ENCODE measurements at places on chromosomes 6 and 20.
A peak's percentile ranks its signal among the peaks of the same experiment; 100 is the strongest.

DNA sequence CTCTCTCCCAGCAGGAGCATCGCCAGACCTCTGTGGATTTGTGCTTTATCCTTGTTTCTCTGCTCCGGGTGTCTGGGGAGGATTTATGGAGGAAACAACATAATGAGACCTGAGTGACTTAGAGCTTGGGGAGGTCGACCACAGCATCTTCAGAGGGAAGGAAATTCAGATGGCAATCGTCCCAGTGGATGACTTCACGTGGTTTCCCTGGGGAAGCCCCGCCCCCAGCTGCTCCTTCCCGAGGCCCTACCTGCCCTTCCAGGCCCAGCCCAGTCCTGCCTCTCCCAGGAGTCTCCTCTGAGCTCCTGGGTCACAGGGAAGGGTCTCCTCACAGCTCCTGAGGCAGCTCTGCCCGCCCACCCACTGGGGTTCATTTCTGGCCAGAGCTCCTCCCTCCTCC lies 430.3 kb upstream of the SULF2 start:
- DNase-seq = no peak

GRCh38 chr20:40173872-40174271 lies 515.2 kb downstream of the MAFB start:
- no peak for DNase-seq

GRCh38 chr20:53929974-53930650 lies 140.3 kb downstream of the BCAS1 start:
- DNase-seq = no peak

DNA sequence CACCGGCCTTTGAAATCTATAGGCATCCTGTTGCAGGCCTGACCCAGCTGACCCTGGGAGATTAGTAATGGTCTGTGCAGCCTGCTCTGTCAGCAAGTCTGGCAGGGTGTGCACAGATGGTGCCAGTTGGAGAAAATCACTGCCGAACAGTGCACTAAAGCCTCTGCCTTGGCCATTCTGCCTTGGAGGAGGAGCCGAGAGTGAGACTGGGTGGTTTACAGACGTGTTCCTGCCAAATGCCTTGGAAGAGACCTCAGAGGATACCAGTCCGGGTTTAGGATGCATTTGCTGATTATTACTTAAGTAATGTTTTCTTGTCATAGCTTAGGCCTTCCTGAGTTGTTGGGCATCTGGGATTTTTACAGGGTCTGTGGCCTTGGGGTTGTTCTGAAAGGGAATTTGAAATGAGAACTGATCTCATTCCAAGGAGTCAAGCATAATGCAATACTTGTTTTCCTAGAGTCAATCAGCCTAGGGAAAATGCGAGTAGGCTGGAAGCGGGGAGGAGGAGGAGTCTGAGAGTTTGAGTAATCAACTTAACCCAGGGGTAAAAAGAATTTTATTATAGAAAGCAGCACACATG lies 292.1 kb downstream of the SOX4 start:
- DNase-seq = no peak

- DNase-seq = no peak
Observed at GRCh38 chr20:59143326-59143725, 20.3 kb upstream of the ZNF831 start.

GRCh38 chr20:24879875-24880274 lies 69.2 kb upstream of the CST7 start:
- DNase-seq = no peak

DNA sequence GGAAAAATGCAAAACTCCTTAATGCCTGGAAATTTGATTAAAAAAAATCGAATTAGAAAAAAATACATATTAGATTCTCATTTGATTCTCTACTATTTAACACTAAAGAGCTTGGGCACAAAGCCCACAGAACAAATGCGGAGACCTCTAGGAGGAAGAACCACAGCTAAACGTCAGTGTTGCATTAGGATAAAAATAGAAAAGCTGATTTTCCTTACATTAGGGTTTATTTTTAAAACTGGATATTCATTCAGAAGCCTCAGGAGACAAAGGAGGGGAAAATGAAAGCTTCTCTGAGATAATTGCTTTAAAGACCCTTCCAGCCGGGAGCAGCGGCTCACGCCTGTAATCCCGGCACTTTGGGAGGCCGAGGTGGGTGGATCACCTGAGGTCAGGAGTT lies 77.3 kb downstream of the ECT2L start:
- no peak for DNase-seq

- DNase-seq = no peak
Observed at GRCh38 chr6:109473120-109473519, 9.9 kb downstream of the ZBTB24 start.

DNA sequence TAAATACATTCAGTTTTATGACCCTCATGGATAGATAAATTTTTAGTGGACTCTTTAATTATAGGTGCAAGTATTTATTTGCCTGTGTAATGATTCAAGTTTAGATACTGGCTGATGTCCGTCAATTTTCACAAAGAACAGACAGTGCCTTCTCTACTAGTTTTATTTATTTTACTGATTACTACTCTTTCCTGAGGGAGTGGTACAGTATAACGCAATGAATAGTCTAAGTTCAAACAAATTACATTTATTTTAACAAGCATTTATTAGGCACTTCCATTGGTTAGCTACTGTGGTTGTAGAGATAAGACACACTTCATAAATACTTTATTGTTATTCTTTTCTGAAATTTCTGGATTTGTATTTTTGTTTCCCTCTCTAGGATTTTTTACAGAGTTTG lies 74.3 kb downstream of the ADGRG6 start:
- DNase-seq = no peak

- DNase-seq = no peak
Observed at GRCh38 chr6:157481189-157481864, 100.3 kb downstream of the ZDHHC14 start.

GRCh38 chr6:80338201-80338836 lies 231.8 kb downstream of the BCKDHB start:
- DNase-seq = peak; percentile 64

GRCh38 chr6:131951576-131952230 lies 531 bp upstream of the CCN2 start:
- DNase-seq = no peak

- no peak for DNase-seq
Observed at GRCh38 chr20:45911486-45912343, at the start of gene PLTP. PLTP (minus strand) TSS chr20:45912155; CDS start chr20:45911452, 703 bp downstream.

- DNase-seq = no peak
Observed at GRCh38 chr20:40459299-40459698, 229.7 kb downstream of the MAFB start.

- DNase-seq = no peak
Observed at GRCh38 chr20:1368448-1369199, 24.2 kb downstream of the FKBP1A start.

DNA sequence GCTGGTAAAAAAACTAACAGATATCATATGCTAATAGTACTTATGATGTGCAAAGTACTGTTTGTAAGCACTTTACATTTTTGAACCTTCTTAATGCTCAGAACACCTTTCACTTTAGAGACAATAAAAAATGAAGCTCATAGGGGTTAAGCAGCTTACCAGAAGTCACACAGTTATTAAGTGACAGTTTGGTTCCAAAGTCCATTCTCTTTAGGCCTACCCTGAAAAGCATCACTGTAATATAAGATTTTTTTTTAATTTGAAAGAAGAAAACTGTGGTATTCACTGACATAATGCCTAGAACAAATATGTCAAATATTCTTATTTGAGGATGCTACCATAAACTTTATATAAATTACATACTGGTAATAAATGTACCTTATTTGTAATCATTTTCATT lies 127.6 kb upstream of the RUNX2 start:
- no peak for DNase-seq

GRCh38 chr20:3658716-3659491 lies 4.3 kb downstream of the GFRA4 start:
- peak; percentile 53 for DNase-seq

DNA sequence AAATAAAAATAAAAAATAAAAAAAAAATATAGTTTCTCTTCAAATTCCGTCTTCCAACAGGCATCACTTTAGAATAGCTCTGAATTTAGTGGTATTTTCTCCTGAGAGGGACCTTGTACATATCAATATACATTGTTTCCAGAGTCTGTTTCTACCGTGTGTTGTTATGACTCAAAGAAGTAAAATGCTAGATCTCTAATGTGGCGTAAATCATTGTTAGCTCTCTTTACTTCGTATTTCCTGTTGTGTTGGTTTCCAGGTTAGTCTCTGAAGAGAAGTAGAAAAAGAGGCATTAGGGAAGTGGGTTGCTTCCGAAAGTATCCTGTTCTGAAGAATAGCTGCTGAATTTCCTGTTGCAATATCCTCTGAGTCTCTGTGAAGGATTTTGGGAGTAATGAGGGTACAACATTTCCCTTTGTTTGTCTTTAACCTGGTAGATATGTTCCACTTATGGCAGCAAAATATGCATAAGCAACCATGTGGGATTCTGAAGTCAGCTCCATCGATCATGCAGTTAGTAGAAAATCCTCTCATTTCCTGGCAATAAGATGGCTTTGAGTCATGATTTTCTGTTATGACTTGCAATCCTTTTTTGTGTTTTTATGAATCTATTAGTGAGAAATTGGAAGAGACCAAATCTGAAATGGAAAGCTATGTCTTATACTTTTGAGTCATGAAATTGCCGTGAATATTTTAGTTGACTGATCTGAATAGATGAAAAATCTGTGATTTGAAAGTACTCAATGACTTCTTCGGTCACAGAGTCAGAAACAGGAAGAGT lies 42.0 kb upstream of the MCHR2 start:
- DNase-seq = no peak

DNA sequence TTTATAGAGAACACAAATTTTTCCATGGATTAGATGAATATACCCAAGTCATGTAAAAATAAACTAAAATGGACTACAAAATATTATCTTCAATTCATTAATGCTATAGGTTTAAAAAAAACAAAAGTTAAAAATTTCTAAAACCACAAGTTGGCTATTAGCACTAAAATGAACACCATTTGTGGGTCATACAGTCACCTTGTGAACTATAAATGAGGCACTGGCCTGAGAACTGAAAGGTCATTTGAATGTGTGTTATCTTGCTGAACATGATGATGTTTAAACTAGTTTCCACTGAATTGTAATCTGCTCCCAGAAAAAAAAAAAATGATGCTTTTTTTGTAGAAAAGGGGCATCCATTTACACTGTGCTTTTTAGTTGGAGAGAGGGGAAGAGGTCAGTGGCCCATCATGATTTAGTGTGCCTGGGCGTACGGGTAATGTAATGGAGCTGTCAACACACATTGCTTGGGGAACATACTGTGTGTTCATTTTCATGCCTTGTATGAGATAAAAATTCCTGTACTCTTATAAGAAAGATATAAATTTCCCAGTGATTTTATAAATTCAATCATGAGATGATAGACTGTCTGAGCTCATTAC lies 96.6 kb upstream of the FKBP1C start:
- no peak for DNase-seq

DNA sequence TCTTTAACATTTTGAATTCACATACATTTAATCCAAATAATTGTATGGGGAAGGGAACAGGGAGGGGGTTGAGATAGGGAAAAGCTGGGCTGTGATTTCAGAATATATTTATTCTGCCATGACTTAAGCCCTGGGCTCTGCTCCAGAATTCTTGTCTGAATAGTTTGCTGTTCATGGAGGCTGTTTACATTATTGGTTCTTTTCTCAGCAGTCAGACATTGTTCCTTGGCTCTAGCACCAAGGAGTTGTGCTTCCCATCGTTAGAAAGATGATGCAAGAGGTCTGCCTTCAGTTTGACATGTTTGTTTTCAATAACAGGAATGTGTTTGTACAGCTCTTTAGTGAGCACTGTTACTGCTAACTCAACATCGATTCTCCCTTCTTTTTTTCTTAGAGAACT lies 198.8 kb upstream of the CDYL start:
- no peak for DNase-seq

DNA sequence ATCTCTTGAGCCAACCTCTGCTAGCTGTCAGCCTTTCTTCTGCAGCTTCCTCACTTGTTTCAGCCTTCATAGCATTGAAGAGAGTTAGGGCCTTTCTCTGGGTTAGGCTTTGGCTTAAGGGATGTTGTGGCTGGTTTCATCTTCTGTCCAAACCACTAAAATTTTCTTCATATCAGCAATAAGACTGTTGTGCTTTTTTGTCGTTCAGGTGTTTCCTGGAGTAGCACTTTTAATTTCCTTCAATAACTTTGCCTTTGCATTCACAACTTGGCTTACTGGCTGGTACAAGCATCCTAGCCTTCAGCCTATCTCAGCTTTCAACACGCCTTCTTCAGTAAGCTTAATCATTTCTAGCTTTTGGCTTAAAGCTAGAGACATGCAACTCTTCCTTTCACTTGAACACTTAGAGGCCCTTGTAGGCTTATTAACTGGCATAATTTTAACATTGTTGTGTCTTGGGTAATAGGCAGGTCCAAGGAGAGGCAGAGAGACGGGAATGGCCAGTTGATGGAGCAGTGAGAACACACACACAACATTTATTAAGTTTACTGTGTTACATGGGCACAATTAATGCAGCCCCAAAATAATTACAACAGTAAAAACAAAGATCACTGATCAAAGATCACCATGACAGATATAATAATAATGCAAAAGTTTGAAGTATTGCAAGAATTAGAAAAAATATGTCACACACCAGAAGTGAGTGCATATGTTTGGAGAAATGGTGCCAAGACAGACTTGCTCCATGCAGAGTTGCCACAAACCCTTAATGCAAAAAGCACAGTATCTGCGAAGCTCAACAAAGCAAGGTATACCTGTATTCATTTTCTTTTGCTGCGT lies 98.6 kb downstream of the HIVEP1 start:
- DNase-seq = no peak
